ENCODE measurements at places on chromosomes 7 and 10. TPM values are rescaled to one million over a fixed set of nuclear protein-coding genes. Genes with fewer than 3 reads are reported as not detected.

GRCh38 chr10:112775381-112775780 lies 174.7 kb upstream of the TCF7L2 start:
- no peak for DNase-seq

DNA sequence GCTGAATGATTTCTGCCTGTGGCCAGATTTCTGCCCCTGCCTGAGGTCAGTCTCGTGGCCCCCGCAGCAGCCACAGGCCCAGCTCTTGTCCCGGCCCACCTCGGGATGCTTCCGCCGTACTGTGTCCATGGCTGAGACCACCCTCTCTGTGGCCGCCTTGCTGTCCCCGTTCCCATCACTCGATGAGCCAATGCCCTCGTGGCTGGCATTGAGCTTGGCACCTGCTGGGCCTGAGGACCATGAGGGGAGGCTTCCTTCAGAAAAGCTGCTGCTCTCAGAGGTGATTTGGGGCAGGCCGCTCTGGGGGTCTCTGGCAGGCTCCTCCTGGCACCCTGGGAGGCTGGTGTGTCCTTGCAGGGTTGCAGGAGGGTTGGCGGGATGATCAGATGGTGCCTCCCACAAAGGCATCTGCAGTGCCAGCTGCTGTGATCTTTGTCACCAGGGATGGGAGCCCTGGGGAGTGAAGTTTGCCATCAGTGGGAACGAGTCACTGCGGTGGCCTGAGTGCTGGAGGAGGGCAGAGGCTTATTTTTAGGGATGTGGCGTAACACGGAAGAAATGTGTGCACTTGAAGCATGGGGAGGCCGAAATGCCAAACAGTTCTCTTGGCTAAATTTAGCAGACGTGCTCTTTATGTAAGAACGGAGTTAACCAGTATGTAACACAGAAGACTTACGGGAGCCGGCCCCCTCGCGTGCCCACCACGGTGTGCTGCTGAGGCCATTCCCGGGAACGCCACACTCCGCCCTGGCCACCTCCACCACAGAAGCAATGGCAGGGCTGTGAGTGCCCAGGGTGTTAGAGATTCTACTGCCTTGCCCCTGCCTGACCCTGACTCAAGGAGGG lies 47.7 kb downstream of the VIPR2 start:
- peak; percentile 78 for DNase-seq

DNA sequence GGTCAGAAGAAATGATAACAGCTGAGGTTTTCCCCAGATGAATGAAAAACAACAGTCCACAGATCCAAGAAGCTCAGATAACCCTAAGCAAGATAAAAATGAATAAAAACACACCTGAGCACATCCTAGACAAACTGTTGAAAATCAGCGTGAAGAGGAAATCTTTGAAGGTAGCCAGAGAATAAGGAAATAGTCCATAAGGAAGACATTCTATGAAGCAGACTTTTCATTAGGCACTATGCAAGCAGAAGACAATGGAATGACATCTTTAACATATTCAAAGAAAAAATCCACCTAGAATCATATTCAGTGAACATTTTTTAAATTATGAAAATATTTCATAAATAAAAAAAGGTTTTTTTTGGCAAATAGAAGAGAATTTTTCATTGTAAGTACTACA lies 15.1 kb upstream of the IL15RA start:
- no peak for DNase-seq

GRCh38 chr7:124029396-124030188 lies 3.3 kb downstream of the TMEM229A start:
- no peak for DNase-seq

- no peak for DNase-seq
Observed at GRCh38 chr7:620056-620455, 100.4 kb upstream of the PDGFA start.

GRCh38 chr7:92717993-92718716 lies 118.2 kb downstream of the CDK6 start:
- peak; percentile 79 for DNase-seq

DNA sequence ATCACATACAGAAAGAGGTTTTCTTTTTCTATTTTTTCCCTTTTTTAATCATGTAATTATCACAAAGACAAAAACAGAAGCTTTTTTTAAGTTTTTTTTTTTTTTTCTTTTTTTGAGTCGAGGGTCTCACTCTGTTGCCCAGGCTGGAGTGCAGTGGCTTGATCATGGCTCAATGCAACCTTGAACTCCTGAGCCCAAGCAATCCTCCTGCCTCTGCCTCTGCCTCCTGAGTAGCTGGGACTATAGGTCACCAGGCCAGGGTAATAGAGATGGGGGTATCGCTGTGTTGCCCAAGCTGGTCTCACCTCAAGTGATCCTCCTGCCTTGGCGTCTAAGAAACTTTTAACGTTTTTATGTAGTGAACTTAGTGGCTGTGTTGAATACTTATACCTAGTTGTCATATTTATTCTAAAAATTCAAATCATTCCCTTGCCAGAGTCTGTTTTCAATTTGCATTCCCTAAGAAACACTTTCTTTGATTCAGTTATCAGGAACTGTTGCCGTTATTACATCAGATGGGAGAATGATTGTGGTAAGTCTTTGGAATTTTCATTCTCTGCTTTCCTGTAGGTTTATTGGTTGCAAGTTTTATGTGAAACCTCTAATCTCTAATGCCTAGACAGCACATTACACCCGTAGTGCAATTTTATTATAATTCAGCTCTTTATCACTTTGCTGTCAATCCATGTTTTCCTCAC lies 1.3 kb downstream of the LSM8 start:
- DNase-seq, result no peak

GRCh38 chr7:155410431-155410830 lies 47.5 kb upstream of the EN2 start:
- no peak for DNase-seq

- no peak for DNase-seq
Observed at GRCh38 chr7:23335621-23336020, 36.5 kb downstream of the MALSU1 start.

DNA sequence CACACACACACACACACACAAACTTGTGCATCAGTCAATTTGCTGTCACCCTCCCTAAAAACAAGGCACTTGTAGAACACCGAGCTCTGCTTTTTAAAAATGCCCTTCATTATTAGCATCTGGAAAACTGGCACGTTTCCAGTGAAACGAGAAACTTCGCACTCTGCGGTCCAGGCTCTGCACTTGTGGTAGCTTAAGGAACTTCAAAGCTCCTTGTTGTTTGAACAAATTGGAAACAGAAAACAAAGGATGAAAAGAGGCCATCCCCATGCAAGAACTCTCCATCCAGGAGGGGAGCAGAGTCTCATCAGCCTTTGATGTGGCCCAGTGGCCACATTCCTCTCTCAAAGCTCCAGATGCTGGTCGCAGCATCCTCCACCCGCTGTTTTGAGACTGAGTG lies 105.1 kb downstream of the C10orf90 start:
- DNase-seq, result no peak

GRCh38 chr10:1294748-1295147 lies 238.6 kb downstream of the WDR37 start:
- peak; percentile 58 for DNase-seq

GRCh38 chr10:17675638-17676037 lies 31.7 kb downstream of the STAM start:
- no peak for DNase-seq

DNA sequence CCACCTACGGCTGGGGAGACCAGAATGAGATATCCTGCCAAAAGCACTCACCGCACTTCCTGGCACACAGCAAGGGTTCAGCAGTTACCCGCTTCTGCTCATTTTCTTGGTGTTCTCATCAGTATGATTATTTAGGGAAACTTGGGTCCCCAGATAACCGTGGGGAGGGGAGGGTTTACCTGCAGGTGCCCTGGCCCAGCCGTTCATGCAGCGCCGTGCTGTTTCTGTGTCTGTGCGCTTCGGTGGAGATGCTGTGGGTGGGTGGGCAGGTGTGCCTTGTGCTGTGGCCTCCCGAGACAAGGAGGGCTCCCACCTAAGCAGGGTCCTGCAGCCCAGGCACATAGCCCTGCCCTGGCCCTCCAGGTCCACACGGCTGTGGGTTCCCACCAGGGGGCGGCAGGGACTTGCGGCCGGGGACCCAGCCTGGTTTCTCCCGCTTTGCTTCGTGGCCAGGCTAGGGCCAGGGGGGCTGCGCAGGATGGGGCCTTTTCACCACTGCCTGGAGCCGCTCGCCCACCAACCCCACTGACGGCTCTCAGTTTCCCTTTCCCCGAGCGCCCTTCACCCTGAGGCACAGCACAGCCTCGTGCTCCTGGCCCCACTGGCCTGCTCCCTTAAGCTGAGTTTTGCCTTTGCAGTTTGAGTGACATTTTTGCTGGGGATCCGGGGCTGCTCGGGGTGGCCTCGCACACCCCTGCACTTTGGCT lies 78.5 kb downstream of the LHPP start:
- DNase-seq, result peak; percentile 92

DNA sequence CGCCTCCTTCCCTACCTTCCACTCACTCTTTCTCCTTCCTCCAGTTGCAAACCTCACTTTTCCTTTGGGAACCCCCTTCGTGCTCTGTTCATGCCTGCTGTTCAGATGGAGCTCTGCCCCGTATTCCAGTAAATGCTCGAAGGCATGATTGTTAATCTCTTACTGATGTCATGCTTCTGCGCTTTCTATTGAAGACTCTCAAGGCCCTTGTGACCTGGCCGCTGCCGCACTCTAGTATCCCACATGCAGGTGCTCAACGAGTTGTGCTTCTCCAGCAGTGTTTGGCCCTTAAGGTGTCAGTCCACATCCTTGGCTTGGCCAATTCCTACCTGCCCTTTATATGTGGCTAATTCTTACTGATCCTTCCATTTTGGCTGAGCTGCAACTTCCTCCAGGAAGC lies 158.6 kb downstream of the ADAM12 start:
- no peak for DNase-seq

GRCh38 chr10:94299417-94299816 lies 63.3 kb downstream of the NOC3L start:
- no peak for DNase-seq

DNA sequence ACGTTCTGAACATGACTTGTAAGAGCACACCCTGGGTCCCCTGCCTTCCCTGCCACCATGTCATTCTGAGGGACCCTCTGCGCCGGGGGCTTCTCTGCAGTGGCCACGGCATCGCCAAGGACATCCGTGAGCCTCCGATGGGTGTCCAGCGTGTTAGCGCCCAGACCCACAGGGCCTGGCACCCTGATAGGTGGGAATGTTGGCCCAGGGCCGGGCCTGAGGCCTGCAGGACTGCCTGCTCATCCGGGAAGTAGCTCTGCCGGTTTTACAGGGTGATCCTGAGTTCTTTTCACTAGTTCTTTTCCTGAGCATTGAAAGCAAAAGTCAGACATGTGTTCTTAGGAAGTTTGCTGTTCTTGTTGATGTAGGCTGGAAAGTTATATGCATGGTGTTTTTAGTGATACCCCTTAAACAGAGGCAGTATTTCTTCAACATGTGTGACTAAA lies 54.5 kb downstream of the WDR37 start:
- DNase-seq, result no peak

GRCh38 chr10:60684091-60684490 lies 94.2 kb upstream of the CDK1 start:
- no peak for DNase-seq

GRCh38 chr10:51846856-51847506 lies 147.6 kb upstream of the CSTF2T start:
- DNase-seq, result no peak

DNA sequence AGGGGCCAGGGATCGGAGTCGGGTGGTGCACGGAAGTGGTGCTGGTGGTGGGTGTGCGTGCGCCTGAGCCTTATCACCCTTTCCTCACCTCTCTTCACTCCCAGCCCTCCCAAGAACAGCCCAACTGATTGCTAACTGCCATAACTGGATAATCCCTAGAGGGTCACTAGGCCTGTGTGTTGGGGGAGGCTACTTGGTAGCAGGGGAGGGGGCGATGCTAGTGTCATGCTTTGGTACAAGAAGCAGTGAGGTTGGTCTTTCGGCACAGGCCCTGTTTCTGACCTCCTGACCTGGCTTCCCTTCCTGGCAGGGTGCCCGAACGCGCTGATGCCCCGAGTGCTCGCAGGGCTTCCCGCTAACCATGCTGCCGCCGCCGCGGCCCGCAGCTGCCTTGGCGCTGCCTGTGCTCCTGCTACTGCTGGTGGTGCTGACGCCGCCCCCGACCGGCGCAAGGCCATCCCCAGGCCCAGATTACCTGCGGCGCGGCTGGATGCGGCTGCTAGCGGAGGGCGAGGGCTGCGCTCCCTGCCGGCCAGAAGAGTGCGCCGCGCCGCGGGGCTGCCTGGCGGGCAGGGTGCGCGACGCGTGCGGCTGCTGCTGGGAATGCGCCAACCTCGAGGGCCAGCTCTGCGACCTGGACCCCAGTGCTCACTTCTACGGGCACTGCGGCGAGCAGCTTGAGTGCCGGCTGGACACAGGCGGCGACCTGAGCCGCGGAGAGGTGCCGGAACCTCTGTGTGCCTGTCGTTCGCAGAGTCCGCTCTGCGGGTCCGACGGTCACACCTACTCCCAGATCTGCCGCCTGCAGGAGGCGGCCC lies 652 bp downstream of the KAZALD1 start:
- peak; percentile 87 for DNase-seq

- no peak for DNase-seq
Observed at GRCh38 chr7:111113263-111114017, 22.5 kb downstream of the LRRN3 start.

DNA sequence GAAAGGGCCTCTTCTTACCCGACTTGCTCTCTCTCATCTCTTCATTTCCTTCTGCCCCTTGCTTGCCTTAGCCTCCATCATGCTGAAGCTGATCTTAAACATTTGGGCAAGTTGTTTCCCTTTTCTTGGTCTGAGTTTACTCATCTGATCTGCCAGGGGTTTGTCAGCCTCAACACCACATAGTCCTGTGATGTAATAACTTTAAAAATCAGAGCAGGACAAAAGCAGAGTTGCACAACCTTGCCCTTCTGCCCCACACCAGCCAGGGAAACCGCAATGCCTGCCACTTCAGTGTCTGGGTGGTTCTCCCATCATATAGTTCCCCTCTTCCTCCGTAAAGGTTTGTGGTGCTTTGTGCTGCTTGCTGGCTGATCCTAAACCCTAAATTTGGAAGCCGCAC lies 9.9 kb upstream of the LIPM start:
- no peak for DNase-seq

DNA sequence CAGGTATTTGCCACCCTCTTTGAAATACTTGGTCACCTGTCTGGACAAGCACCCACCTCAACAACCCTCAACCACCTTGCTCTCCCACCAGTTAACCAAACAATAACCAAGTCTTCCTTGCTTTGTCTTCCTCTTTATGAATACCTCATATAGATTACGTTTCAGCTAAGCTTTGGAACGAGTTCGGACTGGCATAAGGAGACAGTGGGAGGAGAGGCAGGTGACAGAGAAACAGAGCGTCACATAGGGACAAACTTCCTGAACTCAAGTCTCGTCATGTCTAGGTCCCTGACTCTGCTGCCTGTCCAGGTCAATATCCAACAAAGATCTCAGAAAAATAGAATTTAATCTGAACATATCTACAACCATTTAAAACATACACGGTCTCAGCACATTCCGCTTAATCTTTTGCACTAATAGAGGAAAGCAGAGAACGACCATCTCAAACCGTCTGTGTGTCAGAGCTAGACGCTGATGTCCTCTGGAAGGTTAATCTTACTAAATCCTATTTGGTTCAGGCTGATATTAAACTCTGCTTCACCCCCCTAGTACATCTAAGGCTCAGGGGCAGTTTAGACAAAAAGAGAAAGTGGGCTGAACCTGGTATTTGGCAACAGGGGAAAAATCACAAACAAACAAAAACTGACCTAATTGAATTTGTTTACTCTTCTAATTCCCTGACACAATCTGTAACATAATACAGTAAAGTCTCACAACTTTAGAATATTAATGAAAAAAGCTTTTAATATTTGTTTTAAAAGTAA lies 26.4 kb upstream of the SVOPL start:
- no peak for DNase-seq

AKR1C1 gene
- total RNA-seq, result 61.5 TPM

PRRT4 gene
- total RNA-seq, result 1.2 TPM

PON3 gene
- total RNA-seq, result 0.74 TPM

CUL2 gene
- 29.1 TPM for total RNA-seq

OR13A1 gene
- not detected for total RNA-seq

GSTO1 gene
- total RNA-seq, result 117 TPM

UFSP1 gene
- 3.3 TPM for total RNA-seq

All from posterior vena cava (tissue), 2 donors.